ENCODE measurements at places on chromosomes 13 and 19. TPM values are rescaled to one million over a fixed set of nuclear protein-coding genes. Genes with fewer than 3 reads are reported as not detected.

DNA sequence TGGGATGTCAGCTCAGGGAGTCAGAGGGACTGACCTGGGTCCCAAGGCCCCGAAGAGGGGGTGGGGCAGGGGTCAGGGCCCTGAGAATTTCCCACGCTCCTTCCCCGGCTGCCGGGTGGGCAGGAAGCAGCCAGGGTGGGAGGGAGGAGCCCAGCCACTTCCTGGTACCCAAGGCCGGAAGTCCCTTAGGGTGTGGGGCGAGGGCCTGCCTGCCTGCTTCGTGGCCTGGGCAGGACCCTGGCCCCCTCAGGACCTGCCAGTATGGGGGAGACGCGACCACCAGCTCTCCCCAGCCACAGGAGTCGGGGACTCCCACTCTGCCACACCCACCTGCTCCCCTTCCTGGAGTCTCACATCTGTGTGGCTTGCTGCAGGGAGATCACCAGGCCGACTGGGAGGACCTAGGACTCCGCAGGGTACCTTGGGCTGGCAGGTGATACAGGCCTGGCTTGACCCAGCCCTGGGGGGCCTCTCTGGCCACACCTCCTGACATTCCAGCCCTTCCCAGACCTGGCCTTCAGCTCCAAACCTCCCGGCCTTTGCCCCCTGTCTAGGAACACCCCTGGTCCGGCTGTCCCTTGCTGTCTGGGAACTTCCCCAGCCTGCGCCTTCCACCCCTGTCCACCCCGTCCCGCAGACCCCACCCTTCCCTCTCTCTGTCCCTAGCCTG, 9.8 kb upstream of the CIRBP start:
- DNase-seq = no peak

Gene TNFSF11
- not detected for polyA plus RNA-seq

DNA sequence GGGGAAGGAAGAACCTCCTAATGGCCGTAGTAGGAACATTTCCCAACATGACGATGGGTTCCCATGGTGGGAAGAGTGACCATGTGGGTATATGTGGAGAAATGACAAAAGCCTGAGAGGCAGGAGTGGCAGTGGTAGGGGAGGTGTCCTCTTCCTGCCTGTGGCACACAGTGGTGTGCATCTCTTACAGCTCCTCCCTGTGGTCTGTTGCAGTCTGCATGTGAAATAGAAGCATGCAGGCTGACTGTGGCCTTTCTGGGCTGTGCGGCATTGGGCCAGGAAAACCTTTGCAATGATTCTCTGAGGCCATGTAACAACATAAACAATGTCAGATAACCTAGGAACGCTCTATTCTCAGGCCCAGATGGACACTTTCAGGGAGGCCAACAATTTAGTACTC, 84.0 kb downstream of the LACC1 start:
- no peak for DNase-seq

- no peak for DNase-seq
Measured at GRCh38 chr19:11435833-11436313, 438 bp downstream of the PRKCSH start.

Gene NCAN
- 0.06 TPM for polyA plus RNA-seq

Gene PTGIR
- 2.3 TPM for polyA plus RNA-seq

DNA sequence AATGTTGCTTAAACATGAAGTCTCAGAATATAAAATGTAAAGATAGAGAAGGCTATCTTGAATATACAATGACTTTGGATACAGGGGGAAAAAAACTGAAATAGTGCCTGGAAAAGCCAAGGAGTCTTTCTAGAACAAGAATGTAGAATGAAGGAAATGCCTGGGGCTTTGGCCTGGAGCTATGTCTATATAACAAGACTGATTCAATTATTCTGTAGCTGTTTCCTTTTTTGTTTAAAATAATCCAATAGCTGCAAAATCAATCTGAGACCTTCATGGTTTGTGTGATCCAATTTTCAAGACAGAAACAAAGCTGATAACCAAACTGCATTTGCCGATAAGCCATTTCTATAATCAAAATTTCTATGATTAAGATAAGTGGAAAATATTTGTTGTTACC, 530.9 kb upstream of the NBEA start:
- DNase-seq = no peak

GRCh38 chr13:107999751-108000150, 215.6 kb downstream of the LIG4 start:
- no peak for DNase-seq

- DNase-seq = peak; percentile 29
Measured at GRCh38 chr13:30319130-30319529, 11.8 kb upstream of the KATNAL1 start.

Gene LPAR2
- 4.4 TPM for polyA plus RNA-seq

DNA sequence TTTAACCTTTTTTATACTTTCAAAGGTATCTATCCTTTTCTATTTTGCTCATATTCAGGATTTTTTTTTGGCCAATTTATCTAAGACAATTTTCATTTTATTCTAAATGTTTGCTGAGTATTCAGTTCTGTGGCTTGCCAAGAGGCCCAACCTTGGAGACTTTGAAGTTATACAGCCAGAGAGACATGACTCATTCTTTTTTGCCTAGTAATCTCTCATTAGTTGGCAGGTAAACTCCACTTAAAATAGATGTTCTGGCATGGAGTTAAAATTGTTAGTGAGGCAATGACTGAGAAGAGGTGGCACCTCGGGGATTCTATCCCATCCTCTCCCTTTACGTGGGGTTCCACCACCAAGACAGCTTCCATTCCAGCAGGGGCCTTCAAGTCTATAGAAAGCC, 213.8 kb downstream of the KCTD12 start:
- peak; percentile 20 for DNase-seq

DNA sequence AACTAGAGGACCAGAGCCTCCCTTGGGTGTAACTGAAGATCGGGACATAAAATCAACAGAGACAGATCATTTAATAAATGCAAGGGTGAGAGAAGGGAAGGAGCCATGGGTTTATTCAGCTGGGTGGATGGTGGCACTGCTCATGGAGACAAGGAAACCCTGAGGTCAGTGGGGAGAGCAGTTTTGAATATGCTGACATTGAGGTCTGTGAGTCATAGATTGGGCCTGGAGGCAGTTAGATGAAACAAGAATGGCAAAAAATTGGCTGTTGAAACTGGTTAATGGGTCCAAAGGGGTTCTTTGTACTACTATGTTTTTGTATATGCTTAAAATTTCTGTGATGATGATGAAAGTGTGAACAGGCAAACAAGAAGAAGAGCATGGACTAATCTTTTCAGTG, 5.1 kb upstream of the GTF3A start:
- DNase-seq = no peak

DNA sequence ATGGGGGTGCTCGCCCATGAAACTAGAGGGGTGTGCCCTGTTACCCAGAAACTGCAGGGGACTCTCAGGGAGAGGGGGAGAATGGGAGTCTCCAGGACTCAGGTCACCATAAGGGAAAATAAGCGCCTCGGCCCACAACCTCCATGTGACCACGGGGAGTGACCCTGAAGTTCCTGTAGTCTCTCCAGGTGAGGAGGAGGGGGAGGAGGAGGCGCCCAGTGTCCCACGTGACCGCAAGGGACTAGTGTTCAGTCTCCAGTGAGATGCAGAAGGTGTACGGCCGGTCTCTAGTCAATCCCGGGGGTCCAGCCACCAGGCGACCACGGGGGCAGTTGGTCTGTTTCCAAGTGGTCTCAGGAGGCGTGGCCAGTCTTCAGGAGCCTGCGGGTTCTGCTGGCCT, 16.0 kb downstream of the TM6SF2 start:
- DNase-seq = no peak

Gene TRPM4
- 49.4 TPM for polyA plus RNA-seq

DNA sequence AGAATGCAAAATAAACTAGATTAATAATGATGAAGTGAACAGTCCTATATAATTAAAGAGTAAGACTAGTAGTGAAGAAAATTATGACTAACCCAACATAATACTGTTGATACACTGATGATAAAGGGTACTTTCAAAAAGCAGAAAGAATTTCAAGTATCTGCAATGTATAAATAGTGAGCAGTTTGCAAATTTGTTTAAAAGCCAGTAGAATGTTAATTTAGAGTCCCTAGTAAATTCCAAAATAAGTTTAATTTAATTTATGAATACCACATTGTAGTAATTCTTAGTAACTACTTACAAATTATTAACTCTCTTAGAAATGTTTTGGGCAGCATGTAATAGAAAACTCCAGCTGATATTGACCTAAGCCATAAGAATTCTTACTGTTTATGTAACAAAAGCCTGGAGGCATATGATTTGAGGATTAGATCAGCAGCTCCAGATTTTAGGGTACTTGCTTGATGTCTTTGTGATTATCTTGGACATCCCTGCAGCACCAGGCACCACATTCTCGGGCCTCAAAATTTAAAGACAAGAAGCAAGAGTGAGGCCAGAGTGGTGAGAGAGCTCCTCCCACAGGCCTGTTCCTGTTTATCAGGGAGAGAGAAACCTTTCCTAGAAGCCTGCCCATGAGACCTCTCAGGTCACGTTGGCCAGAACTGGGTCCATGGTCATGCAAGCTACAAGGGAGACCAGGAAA, 67.6 kb upstream of the TDRD3 start:
- DNase-seq = no peak

Gene ICAM4
- polyA plus RNA-seq = 0.45 TPM

DNA sequence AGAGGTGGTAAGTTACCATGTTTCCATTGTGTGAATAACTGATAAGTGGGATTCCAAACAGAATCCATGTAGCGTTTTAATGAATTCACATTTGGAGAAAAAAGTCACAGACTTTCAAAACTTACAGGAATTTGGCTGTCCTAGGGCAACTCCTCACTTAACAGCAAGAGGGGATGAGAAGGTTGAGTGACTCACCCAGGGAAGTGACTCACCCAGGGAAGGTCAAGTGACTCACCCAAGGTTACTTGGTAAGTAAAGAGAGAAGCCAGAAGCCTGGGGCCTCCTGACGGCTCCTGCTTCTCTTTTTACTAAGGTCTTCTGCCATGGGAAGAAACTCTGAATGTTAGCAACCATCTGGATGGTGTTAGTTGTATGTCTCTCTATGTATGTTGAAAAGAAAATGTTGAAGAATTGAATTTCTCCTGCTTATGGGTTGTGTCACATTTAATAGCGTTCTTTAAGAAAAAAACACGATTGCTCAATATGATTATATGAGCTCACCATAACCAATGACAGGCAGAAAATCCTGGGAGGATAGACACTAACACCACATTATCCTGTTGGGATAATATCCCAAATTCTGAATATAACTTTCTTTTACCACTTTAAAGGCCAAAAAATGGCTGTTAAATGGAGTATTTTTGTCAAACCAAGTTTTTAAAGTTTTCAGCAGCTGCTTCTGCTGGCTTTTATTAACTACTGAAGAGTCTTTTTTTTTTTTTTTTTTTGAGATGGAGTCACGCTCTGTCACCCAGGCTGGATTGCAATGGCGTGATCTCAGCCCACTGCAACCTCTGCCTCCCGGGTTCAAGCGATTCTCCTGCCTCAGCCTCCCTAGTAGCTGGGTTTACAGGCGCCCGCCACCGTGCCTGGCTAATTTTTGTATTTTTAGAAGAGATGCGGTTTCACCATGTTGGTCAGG, 195.6 kb downstream of the GGACT start:
- peak; percentile 24 for DNase-seq

- DNase-seq = no peak
Measured at GRCh38 chr19:12199757-12200419, 37.0 kb downstream of the ZNF136 start.

Gene PBX4
- 2.3 TPM for polyA plus RNA-seq

- no peak for DNase-seq
Measured at GRCh38 chr13:48595431-48596429, 58.0 kb upstream of the CYSLTR2 start.

Gene CNN1
- 43.0 TPM for polyA plus RNA-seq

DNA sequence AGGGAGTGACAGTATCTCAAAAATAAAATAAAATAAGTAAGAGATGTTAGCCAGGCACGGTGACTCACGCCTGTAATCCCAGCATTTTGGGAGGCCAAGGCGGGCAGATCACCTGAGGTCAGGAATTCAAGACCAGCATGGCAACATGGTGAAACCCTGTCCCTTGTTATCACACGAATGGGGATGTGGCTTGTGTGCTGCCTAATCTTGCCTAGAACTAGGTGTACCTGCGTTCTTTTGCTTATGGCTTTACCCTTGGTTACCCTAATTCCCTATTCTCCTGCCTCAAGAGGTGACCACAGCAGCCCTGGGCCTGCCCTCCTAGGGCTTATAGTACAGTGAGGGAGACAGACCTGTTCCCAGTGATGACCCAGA, 6.3 kb upstream of the PVR start:
- DNase-seq = no peak

- DNase-seq = no peak
Measured at GRCh38 chr13:30346789-30347167, 39.4 kb upstream of the KATNAL1 start.

DNA sequence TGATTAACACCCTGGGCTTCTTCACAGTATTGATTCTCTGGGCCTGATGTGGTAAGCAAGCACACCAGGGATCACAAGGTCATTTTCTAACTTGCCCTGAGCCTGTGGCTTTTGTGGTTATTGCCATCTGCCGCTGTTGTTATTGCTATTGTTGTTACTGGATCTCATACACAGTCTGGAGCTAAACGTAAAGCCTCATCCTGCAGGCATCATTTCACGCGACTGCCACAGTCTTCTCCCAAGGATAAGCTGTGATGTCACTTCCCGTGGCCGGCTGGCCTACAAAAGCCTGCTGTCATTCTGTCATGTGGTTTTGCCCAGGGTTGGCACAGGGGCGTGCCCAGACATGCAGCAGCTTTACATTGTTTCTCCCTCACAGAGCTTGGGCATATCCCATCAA, 154.0 kb upstream of the GPR12 start:
- no peak for DNase-seq

DNA sequence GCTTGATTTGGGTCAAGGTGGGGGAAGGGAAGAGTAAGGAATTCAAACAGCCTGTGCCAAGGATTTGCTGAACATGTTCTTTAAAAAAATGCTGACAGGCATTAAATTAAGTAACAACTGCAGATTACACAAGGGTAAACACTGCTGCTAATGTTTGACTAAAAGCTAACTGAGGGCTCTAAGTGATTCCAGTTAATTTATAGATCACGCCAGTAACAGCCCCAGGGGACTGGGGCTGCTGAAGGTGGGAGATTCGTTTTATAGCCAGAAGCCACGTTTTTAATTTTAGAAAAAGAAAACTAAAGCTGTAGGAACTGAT, 321.7 kb downstream of the DLEU7 start:
- DNase-seq = peak; percentile 49

DNA sequence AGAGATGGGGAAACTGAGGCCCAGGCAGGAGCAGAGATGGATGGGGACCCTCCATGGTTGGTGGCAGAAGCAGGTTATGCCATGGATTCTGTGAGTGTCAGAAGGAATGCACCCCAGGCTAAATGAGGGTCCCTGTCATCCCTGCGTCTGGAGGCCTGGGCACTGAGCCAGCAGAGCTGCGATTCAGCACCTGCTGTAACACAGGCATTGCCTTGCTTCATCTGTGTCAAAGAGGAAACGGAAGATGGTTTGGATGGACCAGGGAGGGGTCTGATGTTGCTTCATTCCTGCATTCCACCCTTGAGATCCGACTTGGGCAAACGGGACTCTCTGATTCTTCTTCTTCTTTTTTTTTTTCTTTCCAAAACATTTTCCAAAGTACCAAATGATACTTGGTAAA, 1.2 kb downstream of the C5AR1 start:
- DNase-seq = no peak

DNA sequence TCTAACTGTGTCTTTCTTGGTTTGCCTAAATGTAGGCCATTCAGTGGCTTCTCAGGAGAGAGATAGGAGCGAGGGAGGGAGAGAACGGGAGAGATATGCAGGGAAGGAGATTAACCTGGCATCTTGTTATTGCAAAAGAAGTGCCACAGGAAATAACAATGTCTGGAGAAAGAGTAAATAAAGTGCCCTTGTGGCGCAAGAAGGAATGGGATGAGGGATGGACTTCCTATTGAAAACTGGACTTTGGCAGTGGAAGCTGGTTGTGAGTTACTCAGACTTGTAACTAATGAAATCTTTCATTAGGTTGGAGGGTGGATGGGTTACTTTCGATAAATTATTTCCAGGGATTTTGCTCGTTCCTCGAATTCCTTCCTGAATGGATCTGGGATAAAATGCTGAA, 136.1 kb downstream of the LACC1 start:
- no peak for DNase-seq
